GM04504 (cell line): ENCODE measurements at places on chromosomes 7 and 10.

GRCh38 chr7:7640221-7641128 lies at the start of gene UMAD1:
UMAD1 (plus strand) TSS chr7:7640752; CDS start chr7:7673372, 32,620 bp downstream.
- peak; percentile 98 for DNase-seq

GRCh38 chr10:83932245-83932644 lies 207.1 kb upstream of the GHITM start:
- DNase-seq = no peak

DNA sequence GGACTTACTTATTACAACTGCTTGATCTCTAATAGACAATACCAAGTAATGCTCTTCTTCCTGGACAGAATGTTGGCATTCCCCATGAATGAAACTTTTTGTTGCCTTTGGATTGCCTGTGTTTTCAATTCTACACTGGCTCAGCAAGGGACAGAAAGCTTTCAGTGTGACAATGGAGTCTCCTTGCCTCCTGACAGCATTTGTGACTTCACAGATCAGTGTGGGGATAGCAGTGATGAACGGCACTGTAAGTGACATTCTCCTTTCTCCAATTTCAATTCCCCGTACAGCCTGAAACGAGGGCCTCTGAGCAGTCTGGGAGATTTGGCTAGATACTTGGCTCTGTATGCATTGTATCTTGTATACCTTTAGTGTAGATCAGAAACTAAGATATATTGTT lies 290 bp downstream of the MALRD1 start:
- no peak for DNase-seq

- no peak for DNase-seq
Measured at GRCh38 chr7:46189255-46189790, 268.3 kb upstream of the IGFBP3 start.

GRCh38 chr7:115976651-115977050 lies 53.9 kb downstream of the TFEC start:
- no peak for DNase-seq

DNA sequence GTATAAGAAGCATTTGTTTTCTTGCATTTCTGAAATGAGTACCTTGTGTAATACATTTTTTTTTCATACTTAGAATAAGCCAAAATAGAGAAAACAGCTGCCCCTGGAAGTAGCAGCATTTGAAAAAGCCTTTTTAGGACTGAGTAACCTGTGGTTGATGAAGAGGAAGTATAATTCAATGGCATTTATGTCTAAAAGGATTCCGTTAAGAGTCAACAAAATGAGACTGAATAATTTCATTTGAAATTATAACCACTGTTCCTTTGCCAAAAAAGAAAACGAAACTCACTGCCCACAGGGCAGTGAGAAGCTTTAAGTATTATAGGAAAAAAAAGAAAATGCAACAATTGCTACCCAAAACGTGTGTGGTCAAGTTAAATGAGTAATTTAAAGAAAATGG lies 705.6 kb upstream of the PHF14 start:
- DNase-seq = no peak

DNA sequence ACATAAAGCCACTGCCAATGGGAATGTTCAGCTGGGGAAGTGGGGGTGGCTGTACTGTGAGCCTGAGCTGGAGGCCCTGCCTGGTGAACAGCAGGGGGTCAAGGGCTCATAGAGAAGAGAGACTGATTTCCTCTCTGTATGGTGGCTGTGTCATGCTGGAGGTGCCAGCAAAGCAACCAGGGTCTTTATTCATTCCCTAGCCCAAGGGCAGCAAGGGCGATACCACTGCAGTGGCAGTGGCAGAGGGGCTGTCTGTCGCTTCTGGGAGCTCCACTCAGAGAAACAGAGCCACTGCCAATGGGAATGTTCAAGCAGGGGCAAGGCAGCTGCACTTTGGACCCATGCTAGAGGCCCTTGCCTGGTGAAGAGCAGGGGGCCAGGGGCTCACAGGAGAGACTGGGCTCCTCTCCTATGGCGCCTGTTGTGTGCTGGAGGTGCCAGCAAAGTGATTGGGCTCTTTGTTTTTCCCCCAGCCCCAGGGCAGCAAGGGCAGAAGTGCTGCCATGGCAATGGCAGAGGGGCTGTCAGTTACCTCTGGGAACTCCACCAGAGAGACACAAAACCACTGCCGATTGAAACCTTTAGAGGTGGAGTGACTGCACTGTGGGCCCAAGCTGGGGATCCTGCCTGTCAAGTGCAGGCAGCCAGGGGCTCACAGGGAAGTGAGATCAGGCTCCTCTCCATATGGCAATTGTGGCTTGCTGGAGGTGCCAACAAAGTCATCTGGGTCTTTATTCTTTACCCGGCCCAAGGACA lies 545.1 kb downstream of the SH2D4B start:
- no peak for DNase-seq

- no peak for DNase-seq
Measured at GRCh38 chr10:7338469-7338868, 72.4 kb downstream of the SFMBT2 start.

GRCh38 chr10:21238717-21239116 lies 286.8 kb downstream of the SKIDA1 start:
- DNase-seq = no peak

- no peak for DNase-seq
Measured at GRCh38 chr10:114483575-114483974, 79.3 kb upstream of the AFAP1L2 start.

DNA sequence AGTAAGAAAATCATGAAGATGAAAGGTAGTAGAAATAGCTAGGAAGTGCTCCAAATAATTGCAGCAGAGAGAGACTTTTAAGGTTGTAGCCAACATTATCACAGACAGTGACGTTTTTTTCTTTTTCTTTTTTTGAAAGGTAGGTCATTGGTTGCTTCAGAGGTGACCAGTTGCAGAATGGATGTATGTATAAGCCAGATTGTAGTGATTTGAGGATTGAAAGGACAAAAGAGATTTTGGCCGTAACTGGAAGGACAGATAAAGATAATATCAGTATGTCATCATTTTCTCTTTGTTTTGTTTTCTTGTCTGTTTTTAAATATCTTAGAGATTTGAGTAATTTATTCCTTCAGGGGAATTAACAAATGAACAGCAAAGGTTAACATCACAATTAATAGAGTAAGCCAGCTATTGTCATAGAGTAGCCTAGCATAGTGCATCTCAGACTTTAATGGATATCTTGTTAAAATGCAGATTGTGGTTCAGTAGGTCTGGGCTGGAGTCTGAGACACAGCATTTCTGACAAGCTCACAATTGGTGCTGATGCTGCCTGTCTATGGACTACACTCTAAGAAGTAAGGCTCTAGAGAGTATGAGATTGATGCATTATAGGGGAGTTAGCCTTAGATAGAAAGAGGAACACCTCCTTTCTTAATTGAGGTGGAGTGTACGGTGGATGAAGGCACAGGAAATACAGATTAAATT lies 28.3 kb downstream of the CDK13 start:
- DNase-seq = no peak

GRCh38 chr10:133224756-133225372 lies 5.2 kb upstream of the UTF1 start:
- DNase-seq = no peak

- DNase-seq = no peak
Measured at GRCh38 chr7:113299748-113300147, 181.4 kb upstream of the SMIM30 start.

GRCh38 chr7:32062150-32062549 lies 8.1 kb downstream of the PDE1C start:
- no peak for DNase-seq

- no peak for DNase-seq
Measured at GRCh38 chr10:30059209-30060107, at the start of gene JCAD. JCAD (minus strand) TSS chr10:30059586; CDS start chr10:30047812, 11,774 bp downstream.

DNA sequence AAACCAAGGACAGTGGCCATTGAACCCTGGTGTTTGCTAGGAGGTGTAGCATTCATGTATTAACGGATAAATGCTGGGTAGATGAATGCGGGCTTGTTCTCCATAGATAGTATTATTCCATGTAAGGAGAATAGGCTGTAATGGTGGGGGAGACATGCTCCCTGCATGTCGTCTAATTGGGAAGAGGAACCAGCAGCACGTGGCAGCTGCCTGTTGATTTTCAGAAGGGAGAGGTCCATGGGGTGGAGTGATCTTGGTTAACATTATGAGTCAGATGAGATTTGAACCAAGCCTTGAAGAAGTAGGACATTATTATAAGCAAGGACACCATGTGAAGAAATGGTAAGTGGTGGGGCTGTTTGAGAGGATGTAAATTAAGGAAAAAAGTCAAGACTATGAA lies 112.5 kb downstream of the WNT2 start:
- DNase-seq = no peak

DNA sequence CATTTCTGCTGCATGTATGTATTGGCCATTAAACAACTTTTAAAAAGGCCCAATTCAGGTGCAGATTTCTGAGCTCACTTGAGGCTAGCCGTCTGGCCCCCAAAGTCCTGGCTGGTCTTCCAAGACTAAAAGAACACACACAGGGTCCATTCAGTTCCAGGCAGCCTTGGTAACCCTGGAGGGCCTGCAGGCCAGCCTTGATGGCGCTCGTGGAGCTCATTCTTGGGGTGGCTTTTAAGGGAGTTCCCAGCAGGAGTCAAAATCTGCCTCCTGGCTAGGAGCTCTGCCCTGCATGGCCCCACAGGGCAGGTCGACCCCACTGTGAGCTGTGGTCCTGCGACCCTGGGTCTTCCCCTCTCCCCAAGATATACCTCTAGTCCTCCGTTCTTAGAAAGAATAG lies 28.8 kb downstream of the ANXA11 start:
- DNase-seq = no peak

DNA sequence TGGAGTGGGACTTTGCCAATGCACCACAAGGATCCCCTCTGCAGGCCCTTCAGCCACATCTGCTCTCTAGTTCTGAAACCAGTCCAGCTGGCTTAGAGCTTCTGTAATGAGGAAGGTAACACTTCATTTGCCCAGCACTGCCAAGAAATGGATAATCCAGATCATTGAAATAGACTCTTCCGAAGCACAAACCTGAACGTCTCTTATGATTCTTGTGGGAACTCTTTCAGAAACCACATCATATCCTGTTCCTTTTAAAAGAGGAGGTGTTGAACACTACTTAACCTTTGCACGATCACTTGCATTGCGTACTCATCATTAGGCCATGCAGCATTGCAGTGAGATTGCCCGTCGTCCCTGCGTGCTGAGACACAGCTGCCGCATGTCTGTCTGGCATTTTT lies 25.8 kb upstream of the PLPP4 start:
- DNase-seq = no peak
